Tibial nerve (tissue), 4 donors: ENCODE measurements at places on chromosomes 3 and 15. TPM values are rescaled to one million over a fixed set of nuclear protein-coding genes. Genes with fewer than 3 reads are reported as not detected.

OR5H2 gene
- total RNA-seq: not detected

DNA sequence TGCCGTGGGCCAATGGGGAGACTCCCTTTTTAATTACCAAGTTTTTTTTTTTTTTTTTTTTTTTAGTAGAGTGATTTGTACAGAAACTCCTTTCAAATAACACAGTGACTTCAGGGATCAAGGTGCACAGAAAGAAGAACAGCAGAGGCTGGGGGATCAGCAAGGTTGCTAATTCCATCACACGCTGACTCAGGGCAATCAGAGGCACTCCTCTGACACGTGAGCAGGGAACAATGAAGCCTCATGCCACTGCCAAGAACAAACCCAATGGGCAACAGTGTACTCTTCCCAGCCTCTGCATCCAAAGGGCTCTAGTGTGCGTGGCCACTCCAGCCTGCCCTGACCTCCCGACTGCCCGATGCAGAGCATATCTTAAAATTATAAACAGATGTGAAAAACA, 186.7 kb upstream of the WNT5A start:
- no peak for DNase-seq

- DNase-seq: no peak
These were observed 148.9 kb downstream of the SMAD6 start for GRCh38 chr15:66850996-66851310.

DNA sequence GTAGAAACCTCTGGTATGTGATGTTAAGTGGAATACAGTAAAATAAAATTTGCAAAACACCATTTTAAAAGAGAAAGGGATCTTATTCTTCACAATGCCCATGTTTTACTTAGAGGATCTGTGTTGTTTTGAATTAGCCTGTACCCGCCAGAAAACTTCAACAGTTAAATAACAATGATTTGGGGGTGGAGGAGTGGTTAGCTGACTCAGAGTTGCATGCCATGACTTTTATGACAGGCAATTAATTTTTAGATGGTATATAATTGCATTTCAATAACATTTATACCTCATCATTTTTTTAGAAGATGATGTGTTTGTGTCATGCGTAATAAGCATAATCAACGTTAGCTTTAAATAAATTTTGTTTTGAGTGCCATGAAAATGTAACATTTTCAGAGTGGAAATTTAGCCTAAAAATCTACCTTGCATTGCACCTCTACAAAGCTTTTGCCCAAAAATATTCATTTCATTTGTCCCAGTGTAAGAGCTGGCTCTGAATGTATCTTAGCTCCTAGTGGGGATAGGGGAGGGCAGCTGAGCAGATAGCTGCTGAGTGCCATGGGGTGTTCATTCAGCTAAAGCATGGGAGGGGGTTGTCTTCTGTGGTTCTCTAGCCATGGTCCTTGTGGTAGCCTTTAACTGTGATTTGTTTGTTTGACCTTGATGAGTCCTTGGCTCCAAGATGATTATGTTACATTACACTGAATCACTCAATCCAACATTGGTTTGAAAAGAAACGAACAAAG, 379.8 kb downstream of the LPP start:
- no peak for DNase-seq

- DNase-seq: no peak
These were observed 27.5 kb downstream of the AQP9 start for GRCh38 chr15:58165661-58166060.

DNA sequence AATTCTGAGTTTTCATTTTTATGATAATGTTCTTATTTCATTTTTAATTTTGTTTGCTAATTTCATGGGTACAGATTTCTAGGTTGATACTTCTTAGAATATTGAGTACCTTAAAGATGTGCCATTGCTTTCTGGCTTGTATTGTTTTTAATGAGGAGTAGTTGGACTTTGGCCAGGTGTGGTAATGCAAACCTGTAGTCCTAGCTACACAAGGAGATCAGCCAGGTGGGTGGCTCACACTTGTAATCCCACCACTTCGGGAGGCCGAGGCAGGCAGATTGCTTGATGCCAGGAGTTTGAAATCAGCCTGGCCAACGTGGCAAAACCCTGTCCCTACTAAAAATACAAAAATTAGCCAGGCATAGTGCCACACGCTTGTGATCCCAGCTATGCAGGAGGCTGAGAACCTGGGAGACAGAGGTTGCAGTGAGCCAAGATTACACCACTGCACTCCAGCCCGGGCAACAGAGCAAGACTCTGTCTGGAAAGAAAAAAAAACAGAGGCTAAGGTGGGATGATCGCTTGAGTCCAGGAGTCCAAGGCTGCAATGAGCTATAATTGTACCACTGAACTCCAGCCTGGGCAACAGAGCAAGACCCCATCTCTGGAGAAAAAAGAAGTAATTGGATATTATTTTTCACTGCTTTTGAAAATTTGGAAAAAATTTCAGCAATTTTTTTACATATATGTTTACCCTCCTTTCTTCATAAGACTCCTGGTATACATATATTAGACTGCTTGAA, 198.0 kb downstream of the ALCAM start:
- DNase-seq: no peak

DNA sequence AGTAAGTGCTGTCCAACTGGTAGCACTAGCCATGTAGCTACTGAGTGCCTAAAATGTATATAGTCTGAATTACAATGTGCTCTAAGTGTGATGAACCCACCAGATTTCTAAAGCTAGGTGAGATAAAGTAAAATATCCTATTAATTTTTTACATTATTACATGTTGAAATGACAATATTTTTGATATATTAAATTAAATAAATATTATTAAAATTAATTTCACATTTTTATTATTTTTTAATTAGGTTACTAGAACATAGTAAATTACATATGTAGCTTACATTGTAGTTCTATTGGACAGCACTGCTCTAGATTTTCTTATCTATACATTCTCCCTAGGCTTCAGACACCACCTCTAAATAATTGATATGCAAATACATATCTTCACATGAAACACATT, 9.2 kb upstream of the OR5K1 start:
- DNase-seq: no peak

CAND2 gene
- 14.3 TPM for total RNA-seq

DNA sequence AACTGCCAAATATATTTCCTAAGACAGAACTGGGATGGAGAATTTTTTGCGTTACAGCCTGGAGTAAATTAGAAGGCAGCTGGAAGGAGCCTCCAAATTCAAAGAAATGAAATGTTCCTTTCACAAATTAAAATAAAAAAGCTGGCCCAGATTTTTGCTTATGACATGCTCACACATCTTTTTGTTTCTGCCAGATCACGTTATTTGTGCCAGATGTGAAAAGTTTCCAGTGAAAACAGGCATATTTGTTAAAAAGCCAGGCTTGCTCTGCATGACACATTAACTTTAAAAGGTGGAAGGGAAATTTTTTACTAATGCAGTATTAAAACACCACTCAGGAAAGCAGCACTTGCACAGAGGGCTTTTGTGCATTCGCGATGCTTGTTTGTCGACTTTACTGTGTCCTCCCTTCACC, 23.3 kb upstream of the ACKR4 start:
- DNase-seq: no peak

EFCC1 gene
- total RNA-seq: 0.22 TPM

CD86 gene
- 10.2 TPM for total RNA-seq

DNA sequence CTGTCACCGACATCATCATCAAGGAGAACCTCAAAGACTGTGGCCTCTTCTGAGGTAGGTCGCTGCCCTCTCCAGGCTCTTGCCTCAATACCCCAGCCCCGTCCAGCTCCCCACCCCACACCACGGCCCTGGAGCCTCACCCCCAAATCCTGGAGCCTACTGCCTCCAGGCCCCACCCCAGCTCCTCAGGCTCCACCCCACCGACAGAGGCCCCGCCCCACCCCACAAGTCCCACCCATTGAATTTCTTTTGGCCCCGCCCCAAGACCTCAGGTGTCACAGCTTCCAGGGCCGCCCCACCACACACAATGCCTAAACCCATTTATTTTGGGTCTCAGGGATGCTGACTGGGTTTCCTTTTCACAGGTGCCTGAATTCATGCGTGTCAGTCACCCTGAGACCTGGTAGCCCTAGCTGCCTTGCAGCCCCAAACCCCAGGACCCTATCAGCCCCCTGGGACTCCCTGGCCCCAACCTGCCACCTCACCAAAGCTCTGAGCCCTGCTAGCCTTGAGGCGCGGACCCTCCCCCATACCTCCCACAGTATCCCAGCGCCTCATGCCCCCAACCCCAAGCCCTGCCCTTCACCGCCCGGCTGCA, 3.6 kb downstream of the GNAT1 start:
- DNase-seq: no peak
